ENCODE measurements at places on chromosomes 5 and 9. TPM values are rescaled to one million over a fixed set of nuclear protein-coding genes. Genes with fewer than 3 reads are reported as not detected.

- no peaks in the 10 kb centered on the region for H3K4me1 ChIP-seq
- H3K27me3 ChIP-seq: peaks cover 9% of the 10 kb centered on the region
- H3K36me3 ChIP-seq: peaks cover 2% of the 10 kb centered on the region
- DNase-seq: no peak
- no peak overlapping the region for H3K27ac ChIP-seq
These were observed 97.6 kb upstream of the FANCC start for GRCh38 chr9:95415158-95415557.

DNA sequence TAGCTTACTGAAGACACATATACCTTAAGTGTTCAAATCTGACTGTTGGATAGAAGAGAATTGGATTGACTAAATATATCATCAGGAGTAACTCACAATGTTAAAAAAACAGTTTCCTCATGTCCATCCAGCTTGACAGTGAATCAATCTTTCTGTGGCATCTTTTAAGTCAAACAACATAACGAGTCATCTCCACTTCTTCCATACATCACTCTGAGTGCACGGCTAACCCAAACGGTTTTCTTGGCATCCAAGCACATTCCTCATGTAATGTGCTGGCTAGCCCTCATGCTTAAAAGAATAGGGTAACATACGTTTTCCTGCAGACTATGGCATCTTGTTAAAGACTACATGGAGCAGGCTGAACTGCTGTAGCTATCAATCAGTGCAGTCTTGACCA is 291.5 kb upstream of the TRPC7 start:
- no peaks in the 10 kb centered on the region for H3K27me3 ChIP-seq
- H3K4me3 ChIP-seq: no peak overlapping the region
- no peak for DNase-seq
- H3K27ac ChIP-seq: no peak overlapping the region
- H3K4me1 ChIP-seq: no peaks in the 10 kb centered on the region
- no peaks in the 10 kb centered on the region for H3K36me3 ChIP-seq

DNA sequence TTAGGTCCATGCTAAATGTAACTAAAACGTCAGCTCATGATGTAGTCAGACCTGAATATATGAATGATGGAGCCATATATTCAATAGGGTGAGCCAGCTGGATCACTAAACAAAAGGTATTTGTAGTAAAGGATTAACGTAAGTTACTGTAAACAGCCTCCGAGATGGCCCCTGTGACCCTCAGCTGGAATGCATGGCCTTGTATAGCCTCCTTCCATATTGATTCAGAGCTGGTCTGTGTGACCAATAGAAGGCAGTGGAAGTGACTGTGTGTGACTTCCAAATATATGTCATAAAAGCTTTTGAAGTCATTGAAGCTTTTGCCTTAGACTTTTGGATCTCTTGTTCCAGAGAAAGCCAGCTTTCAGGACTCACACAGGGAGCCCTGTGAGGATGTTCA is 154.4 kb upstream of the CHD1 start:
- H3K36me3 ChIP-seq: no peaks in the 10 kb centered on the region
- peaks cover 31% of the 10 kb centered on the region for H3K27me3 ChIP-seq
- no peak for DNase-seq
- H3K27ac ChIP-seq: no peak overlapping the region
- peaks cover 7% of the 10 kb centered on the region for H3K4me1 ChIP-seq

GRCh38 chr5:149801307-149801990 is 71.3 kb downstream of the PPARGC1B start:
- H3K27ac ChIP-seq: no peak overlapping the region
- H3K4me3 ChIP-seq: no peak overlapping the region
- peaks cover 23% of the 10 kb centered on the region for H3K4me1 ChIP-seq
- H3K27me3 ChIP-seq: no peaks in the 10 kb centered on the region
- H3K36me3 ChIP-seq: no peaks in the 10 kb centered on the region

- no peak overlapping the region for H3K4me3 ChIP-seq
- peak; percentile 22 for DNase-seq
- H3K27ac ChIP-seq: peak overlapping the region; percentile 9
- H3K4me1 ChIP-seq: peaks cover 15% of the 10 kb centered on the region
These were observed 24.3 kb upstream of the ENHO start for GRCh38 chr9:34546834-34547827.

DNA sequence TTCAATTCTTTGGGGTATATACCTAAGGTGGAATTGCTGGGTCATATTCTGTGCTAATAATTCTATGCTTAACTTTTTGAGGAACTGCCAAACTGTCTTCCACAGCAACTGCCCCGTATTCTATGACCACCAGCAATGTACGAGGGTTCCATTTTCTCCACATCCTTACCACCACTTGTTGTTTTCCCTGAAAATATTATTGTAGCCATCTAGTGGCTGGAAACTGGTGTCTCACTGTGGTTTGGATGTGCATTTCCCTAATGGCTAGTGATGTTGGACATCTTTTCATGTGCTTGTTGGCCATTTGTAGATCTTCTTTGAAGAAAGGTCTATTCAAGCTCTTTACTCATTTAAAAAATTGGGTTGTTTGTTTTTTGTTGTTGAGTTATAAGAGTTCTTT is 30.7 kb downstream of the MSX2 start:
- H3K27me3 ChIP-seq: peaks cover 44% of the 10 kb centered on the region
- H3K27ac ChIP-seq: no peak overlapping the region
- no peaks in the 10 kb centered on the region for H3K36me3 ChIP-seq
- no peak for DNase-seq
- H3K4me3 ChIP-seq: no peak overlapping the region
- no peaks in the 10 kb centered on the region for H3K4me1 ChIP-seq

DNA sequence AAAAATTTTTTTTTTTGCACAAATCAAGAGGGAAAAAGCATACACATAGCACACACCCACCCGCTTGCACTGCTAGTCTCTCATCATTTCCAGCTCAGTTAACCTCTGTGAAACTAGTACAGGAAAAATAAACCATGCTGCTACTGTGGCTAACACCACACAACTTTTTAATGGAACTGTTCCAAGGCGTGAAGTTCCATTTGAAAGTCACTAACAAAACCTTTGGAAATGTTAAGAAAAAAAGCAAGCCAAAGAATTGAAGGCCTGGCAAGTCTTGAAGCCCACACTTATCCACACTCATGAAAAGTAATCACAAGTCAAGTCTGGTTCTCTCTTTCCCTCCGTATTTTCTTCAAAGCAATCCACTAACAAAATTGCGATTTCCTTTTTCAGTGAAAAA is 116.3 kb downstream of the FANCC start:
- H3K27ac ChIP-seq: no peak overlapping the region
- no peaks in the 10 kb centered on the region for H3K36me3 ChIP-seq
- H3K27me3 ChIP-seq: no peaks in the 10 kb centered on the region
- H3K4me1 ChIP-seq: peaks cover 2% of the 10 kb centered on the region
- DNase-seq: no peak

DNA sequence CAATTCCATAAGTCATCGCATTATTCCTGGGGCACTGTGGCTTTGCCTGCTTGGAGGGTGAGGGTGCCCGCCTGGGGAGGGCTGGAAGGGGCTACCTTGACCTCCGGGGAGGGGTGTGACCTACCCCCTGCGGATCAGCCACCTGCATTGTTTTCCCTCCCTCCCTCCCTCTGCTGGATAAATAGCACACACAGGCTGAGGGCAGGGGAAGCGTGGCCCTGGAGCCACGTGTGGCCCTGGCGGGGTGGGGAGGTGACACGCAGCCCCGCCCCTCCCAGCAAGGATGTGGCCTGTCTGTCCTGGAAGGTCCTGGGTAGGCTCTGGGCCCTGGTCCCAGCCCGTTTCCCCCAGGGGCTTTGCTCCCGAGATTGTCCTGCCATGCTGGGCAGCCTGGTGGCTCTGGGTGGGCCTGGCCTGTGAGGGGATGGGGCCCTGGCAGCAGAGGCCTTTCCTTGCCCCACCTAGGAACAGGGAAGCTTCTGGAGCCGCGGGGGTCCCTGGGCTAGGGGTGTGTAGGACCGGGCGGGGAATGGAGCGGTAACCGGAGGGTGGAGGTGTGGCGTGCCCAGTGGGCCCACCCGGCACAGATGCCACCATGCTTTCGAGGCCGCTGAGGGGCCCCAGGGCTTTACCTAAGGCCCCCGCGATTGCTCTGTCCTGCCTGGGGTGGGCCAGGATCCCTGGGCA is 33.4 kb downstream of the RXRA start:
- H3K4me1 ChIP-seq: peaks cover 4% of the 10 kb centered on the region
- no peaks in the 10 kb centered on the region for H3K36me3 ChIP-seq
- H3K4me3 ChIP-seq: no peak overlapping the region
- no peaks in the 10 kb centered on the region for H3K27me3 ChIP-seq
- no peak overlapping the region for H3K27ac ChIP-seq

GRCh38 chr5:90691533-90691932 is 132.9 kb downstream of the ADGRV1 start:
- H3K27me3 ChIP-seq: peaks cover 5% of the 10 kb centered on the region
- no peak overlapping the region for H3K27ac ChIP-seq
- no peaks in the 10 kb centered on the region for H3K36me3 ChIP-seq
- H3K4me3 ChIP-seq: no peak overlapping the region
- no peaks in the 10 kb centered on the region for H3K4me1 ChIP-seq
- DNase-seq: no peak

GRCh38 chr5:83564069-83564749 is 92.7 kb downstream of the VCAN start:
- H3K4me3 ChIP-seq: no peak overlapping the region
- peaks cover 74% of the 10 kb centered on the region for H3K27me3 ChIP-seq
- H3K27ac ChIP-seq: no peak overlapping the region
- DNase-seq: no peak
- H3K36me3 ChIP-seq: no peaks in the 10 kb centered on the region
- no peaks in the 10 kb centered on the region for H3K4me1 ChIP-seq

DNA sequence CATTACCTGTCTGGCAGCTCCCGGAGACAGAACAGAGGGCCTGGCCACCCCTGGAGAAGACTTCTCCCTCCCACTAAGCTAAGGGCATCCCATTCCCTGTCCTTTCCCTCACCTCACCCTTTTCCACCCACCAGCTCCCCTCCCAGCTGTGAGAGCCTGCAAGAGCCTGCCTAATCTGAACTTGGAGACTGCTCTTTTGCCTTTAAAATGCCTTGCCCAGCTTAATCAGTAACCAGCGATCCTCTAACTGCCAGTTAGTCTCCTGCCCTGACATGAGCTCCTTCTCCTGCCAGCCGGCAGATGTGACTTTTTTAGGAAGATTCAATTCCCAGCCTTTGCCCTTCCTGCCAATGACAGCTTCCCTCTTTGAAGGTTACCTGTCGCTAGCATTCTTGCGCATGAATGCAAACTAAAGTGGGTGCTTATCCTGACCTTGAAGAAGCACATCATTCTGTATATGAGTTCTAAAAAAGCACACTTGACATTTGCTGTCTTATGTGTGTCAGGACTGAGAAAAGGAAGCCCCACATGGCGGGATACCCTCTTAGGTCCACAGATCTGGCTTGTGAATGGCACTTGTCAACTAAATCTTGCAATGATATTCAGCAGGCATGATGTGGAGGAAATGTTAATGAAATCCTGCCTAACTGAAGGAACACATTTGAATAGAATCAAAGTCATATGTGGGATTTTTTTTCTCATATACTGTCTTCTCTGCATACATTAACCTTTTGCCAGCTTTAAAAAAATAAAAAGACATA is 411.2 kb upstream of the SLC30A5 start:
- peaks cover 23% of the 10 kb centered on the region for H3K27me3 ChIP-seq
- no peaks in the 10 kb centered on the region for H3K4me1 ChIP-seq
- H3K27ac ChIP-seq: no peak overlapping the region
- H3K36me3 ChIP-seq: peaks cover 2% of the 10 kb centered on the region
- H3K4me3 ChIP-seq: no peak overlapping the region

DNA sequence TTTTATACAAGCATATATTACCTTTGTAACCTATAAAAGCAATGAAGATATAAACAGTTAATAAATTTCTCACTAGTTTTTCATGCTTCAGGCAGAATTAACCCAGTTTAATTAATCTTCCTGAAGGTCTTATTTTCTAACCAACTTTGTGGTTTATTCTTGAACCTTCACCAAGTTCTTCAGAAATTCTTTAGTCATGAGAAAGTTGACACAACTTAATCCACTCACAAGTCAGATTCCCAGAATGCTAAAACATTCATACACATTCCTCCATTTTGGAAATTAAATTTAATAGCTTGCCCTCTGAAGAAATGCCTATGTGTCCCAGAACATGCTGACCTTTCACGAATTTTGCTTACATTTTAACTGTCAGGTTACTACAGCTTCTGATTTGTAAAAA is 105.4 kb upstream of the PAM start:
- no peak for DNase-seq
- no peak overlapping the region for H3K4me3 ChIP-seq
- H3K27me3 ChIP-seq: peaks cover 14% of the 10 kb centered on the region
- no peaks in the 10 kb centered on the region for H3K36me3 ChIP-seq
- no peaks in the 10 kb centered on the region for H3K4me1 ChIP-seq

GRCh38 chr9:5971740-5972139 is 43.7 kb downstream of the RANBP6 start:
- H3K36me3 ChIP-seq: peaks cover 14% of the 10 kb centered on the region
- H3K27me3 ChIP-seq: no peaks in the 10 kb centered on the region
- no peak for DNase-seq
- peak overlapping the region; percentile 62 for H3K27ac ChIP-seq

- H3K27ac ChIP-seq: no peak overlapping the region
- DNase-seq: no peak
- H3K36me3 ChIP-seq: no peaks in the 10 kb centered on the region
- H3K27me3 ChIP-seq: no peaks in the 10 kb centered on the region
- no peak overlapping the region for H3K4me3 ChIP-seq
These were observed 12.2 kb downstream of the FPGS start for GRCh38 chr9:127814619-127815511.

GRCh38 chr5:79577693-79578092 is 34.5 kb upstream of the TENT2 start:
- no peak overlapping the region for H3K4me3 ChIP-seq
- no peaks in the 10 kb centered on the region for H3K36me3 ChIP-seq
- peaks cover 33% of the 10 kb centered on the region for H3K27me3 ChIP-seq
- DNase-seq: no peak

DNA sequence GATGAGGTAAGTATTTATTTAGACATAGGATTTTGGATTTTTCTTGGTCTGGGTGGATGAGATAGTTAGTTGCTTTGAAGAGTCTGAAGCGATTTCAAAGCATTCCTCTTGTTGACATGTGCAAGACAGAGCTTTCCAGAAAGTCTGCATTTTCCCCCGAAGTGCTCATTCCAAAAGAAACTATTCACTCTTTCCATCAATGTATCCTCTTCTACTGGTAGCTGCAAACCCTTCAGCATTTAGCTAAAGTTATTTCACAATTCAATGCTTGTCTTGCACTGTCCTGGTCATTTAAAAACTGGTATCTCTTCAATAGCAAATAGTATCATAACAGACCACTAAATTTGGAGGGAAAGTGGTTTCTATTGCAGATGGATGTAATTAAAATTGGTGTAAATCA is 13.0 kb downstream of the NREP start:
- no peaks in the 10 kb centered on the region for H3K4me1 ChIP-seq
- H3K27me3 ChIP-seq: peaks cover 43% of the 10 kb centered on the region
- H3K36me3 ChIP-seq: no peaks in the 10 kb centered on the region

DNA sequence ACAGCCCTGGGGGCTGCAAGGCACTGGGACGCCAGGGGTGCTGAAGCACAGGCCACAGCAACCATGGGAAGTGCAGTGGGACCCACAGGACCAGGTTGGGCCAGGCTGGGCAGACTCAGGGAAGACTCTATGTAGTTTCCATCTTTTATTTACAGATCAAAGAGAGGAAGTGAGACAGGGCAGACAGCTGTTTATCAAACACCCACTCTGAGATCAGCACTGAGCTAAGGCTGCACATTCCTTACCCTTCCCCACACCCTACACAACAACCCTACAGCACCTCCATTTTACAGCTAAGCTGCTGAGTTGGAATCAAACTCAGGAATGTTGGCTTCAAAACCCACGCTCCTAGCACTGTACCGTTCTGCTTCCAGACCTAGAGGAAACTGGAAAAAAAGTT is 19.8 kb downstream of the BARHL1 start:
- H3K4me1 ChIP-seq: peaks cover 4% of the 10 kb centered on the region
- peaks cover 19% of the 10 kb centered on the region for H3K27me3 ChIP-seq
- no peak overlapping the region for H3K27ac ChIP-seq
- H3K36me3 ChIP-seq: peaks cover 28% of the 10 kb centered on the region
- no peak overlapping the region for H3K4me3 ChIP-seq

The BTNL3 gene
- total RNA-seq: not detected

The CER1 gene
- not detected for total RNA-seq

The DBH gene
- total RNA-seq: not detected

The SLC36A2 gene
- total RNA-seq: not detected

The FST gene
- total RNA-seq: 0.73 TPM

The PPP3R2 gene
- not detected for total RNA-seq
